ENCODE measurements at places on chromosomes 5 and 9. TPM values are rescaled to one million over a fixed set of nuclear protein-coding genes. Genes with fewer than 3 reads are reported as not detected.

- no peak for DNase-seq
Measured at GRCh38 chr9:38713426-38713825, 6.5 kb downstream of the FAM240B start.

- DNase-seq, result peak; percentile 87
Measured at GRCh38 chr5:168681556-168682183, 102.5 kb upstream of the PANK3 start.

- no peak for DNase-seq
Measured at GRCh38 chr5:175822225-175822624, 49.2 kb upstream of the CPLX2 start.

- DNase-seq, result no peak
Measured at GRCh38 chr5:17398431-17398830, 99.6 kb upstream of the TAF11L2 start.

GRCh38 chr5:16700081-16700480 lies 83.3 kb upstream of the RETREG1 start:
- DNase-seq, result no peak

DNA sequence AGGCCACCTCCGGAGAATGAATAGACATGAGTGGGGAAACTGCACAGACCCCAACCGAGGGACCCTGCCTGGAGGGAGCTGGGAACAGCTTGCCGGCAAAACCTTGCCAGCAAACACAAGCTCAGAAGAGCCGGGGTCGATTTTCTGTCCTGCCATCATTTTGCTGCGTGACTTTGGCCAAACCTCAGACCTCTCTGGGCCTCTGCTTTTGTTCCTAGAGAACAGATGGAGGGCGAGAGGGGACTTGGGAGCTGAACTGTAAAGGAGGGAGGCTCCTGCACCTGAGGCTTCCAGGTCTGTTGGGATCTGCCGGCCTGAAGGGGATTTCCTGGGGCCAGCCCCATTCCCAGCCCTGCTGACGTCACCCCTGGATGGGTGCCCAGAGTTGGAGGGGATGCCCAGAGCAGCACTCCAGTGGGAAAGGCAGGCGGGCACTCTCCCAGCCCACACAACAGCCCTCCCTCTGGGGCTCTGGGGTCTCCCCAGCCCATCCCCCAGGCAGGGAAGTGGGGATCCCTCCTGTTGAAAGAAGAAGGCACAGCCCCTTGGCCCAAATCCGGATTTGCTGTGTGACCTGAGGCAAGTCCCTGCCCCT lies 40.4 kb upstream of the SYNPO start:
- DNase-seq, result peak; percentile 94

GRCh38 chr9:15501179-15501578 lies 9.6 kb downstream of the PSIP1 start:
- no peak for DNase-seq

- no peak for DNase-seq
Measured at GRCh38 chr9:123377211-123377971, 21.4 kb downstream of the CRB2 start.

DNA sequence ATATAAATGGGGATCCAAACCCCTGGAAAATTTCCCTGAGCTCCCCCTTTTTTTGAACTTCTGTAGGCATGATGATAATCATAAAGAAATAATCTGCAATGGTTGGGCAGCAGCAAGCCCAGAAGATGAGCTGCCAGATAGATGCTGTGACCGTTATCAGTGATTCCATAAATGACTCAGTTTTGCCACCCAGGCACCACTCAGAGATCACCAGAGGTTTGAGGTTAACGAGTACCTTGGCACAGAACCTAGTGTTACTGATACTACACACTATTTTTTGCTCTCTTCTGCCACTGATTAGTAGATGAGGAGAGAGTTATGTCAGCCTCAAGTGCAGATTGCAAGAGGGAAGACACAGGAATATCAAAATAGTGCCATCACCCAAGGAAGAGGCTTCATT lies 199.3 kb upstream of the PTGER4 start:
- no peak for DNase-seq

DNA sequence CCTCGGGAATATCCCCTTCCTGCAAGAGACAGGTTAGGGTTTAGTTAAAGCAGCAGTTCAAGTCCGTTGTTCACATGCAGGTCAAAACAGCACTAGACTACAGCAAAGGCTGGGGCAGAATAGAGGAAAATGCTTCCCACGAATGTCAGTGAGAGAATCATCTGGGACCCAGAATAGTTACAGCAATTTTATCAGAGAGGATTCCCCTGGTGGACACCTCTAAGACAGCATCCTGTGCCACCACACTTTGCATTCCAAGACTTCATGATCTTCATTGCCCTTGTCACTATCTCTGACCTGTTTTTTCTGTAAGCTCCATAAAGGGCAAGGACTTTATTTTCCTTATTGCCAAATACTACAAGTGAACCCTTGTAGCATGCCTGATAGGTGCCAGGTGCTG lies 12.9 kb downstream of the GRXCR2 start:
- DNase-seq, result no peak

DNA sequence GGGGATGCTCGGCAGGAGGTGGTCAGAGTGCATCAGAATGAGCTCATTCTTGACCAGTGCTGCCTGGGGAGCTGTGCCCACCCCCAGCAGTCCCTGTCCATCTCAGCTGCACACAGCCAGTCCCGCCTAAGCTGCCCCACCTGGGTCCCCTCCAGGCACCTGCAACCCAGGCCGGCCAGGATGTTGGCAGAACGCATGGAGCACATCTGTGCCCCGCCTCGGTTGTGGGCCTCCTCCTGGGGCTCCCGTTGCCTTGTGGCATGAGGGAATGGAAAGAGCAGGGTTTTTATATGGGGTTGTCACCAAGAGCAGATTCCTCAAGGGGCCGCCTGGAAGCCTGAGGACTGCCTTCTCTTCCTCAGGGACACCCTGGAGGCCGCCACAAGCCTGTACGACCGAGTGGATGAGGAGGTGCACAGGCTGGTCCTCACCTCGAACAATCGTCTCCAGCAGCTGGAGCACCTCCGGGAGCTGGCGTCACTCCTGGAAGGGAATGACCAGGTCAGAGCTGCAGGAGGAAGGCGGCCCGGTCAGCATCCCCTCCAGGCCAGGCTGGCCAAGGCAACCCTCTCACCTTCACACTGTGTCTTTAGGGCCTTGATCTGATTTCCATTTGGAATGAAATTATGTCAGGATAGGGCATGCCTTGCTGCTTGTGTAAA lies 34.8 kb upstream of the LRRC14B start:
- no peak for DNase-seq

- DNase-seq, result no peak
Measured at GRCh38 chr5:157659868-157660660, 7.8 kb upstream of the SOX30 start.

- no peak for DNase-seq
Measured at GRCh38 chr5:160978944-160979343, 126.9 kb upstream of the ATP10B start.

- no peak for DNase-seq
Measured at GRCh38 chr5:11377896-11378295, 526.4 kb downstream of the CTNND2 start.

GRCh38 chr9:104339692-104340091 lies 164.4 kb upstream of the OR13F1 start:
- DNase-seq, result no peak

CCDC192 gene
- not detected for total RNA-seq

PAEP gene
- total RNA-seq, result not detected

MARCHF3 gene
- 22.8 TPM for total RNA-seq

LCP2 gene
- total RNA-seq, result 25.0 TPM

CXCL14 gene
- 87.3 TPM for total RNA-seq

ARHGEF39 gene
- 0.46 TPM for total RNA-seq

TRPM6 gene
- total RNA-seq, result 0.60 TPM

QRFP gene
- total RNA-seq, result not detected
